MCF 10A (cell line): ENCODE measurements at places on chromosomes 6 and 20.
A peak's percentile ranks its signal among the peaks of the same experiment; 100 is the strongest.

DNA sequence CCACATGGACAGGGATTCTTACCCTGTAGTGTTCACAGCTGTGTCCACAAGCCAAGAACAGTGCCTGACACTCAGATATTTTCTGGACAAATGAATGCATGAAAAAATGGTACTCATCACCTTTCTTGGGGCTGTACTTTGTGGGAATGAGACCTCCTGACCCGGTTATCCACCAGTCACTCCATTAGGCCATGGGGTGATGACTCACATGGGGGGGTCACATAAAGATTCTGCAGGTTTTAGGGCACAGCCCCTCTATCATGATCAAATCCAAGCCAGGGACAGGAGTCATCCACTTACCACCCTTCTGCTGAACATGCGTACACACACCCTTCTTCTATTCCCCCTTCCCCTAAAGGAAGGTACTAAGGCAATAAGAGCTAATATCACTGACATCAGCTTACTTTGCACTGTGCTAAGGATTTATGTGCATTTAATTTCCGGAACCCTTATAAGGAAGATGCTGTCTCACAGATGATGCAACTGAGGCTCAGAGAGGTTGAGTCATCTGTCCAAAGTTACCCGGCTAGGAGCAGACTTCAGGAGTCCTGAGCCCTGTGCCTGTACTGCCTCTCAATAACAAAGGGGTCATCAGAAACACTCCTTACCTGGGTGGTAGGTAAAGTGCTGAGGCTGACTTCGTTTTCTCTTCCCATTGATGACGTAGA, 107.8 kb downstream of the NFATC2 start:
- H3K36me3 ChIP-seq, result no peaks in the 10 kb centered on the region
- no peak overlapping the region for H3K4me3 ChIP-seq
- peak overlapping the region; percentile 7 for H3K27ac ChIP-seq
- peak; percentile 92 for DNase-seq
- peaks cover 11% of the 10 kb centered on the region for H3K4me1 ChIP-seq

DNA sequence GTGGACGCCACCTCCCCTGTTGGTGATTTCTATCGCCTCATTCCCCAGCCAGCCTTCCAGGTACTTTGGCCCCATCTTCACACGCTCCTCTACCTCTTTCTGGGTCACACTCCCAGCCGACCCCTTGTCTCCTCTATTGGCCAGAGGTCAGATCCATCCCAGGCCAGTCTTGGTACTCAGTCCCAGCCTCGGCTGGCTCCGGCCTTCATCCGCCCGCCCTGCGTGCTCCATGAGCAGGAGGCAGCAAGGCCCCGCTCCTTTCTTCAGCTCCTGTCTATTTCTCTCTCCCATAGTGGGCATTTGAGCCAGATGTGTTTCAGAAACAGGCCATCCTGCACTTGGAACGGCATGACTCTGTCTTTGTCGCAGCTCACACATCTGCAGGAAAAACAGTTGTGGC, 2.6 kb downstream of the SKIC2 start:
- no peak overlapping the region for H3K27ac ChIP-seq
- H3K27me3 ChIP-seq, result no peaks in the 10 kb centered on the region
- peaks cover 71% of the 10 kb centered on the region for H3K36me3 ChIP-seq
- peaks cover 9% of the 10 kb centered on the region for H3K4me1 ChIP-seq

DNA sequence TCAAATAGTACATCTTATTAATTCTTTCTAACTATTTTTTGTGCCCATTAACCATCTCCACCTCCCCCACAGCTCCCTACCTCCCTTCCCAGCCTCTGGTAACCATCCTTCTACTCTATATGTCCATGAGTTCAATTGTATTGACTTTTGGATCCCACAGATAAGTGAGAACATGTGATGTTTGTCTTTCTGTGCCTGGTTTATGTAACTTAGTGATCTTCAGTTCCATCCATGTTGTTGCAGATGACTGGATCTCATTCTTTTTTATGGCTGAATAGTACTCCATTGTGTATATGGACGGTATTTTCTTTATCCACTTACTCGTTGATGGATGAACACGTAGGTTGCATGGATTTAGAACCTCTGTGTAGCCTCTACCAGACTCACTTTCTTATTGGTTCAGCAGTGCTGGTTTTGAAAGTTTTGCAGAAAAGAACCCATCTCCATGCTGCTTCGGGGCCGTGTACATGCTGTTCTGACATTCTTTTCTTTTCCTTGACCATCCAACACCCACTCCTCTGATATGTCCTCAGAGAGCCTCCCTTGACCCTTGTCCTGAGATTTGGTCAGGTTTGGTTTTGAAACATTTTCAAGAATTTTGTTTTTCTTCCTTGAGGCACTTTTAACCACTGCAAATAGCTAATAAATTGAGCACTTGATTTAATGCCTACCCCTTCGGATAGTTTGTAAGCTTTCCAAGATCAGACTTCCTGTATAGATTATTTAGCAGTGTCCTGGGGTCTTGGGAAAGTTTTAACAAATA, 231.2 kb upstream of the ZFP64 start:
- DNase-seq, result no peak
- H3K27ac ChIP-seq, result no peak overlapping the region
- H3K27me3 ChIP-seq, result no peaks in the 10 kb centered on the region
- H3K4me1 ChIP-seq, result no peaks in the 10 kb centered on the region
- no peak overlapping the region for H3K4me3 ChIP-seq

DNA sequence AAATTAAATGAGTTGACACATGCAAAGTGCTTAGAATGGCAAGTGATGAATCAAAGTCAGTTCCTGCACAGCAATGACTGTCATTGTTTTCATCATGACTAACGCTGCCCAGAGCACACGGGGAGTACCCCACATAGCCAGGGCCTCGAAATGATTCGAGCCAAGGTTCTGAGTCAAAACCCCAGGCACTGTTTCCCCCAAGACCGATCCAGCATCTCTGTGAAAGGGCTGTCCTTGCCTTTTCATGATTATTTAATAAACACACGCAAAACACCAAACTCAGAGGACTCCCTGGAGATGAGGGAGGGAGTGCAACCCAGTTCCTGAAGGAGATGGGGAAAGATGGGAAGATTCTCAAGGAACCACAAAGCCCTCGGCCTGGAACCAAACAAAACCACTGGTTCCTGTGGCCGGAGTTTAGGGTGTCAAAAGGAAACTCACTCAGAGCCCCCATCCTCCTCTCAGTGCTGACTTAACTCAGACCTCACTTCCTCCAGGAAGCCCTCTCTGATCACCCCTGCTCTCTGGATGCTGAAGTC, 3.8 kb downstream of the PREX1 start:
- peaks cover 26% of the 10 kb centered on the region for H3K27me3 ChIP-seq
- no peak overlapping the region for H3K4me3 ChIP-seq
- H3K4me1 ChIP-seq, result no peaks in the 10 kb centered on the region
- no peak overlapping the region for H3K27ac ChIP-seq

- H3K27ac ChIP-seq, result no peak within 1 kb of the TSS
- H3K4me1 ChIP-seq, result no peaks in the 10 kb centered on the region
- DNase-seq, result no peak
- no peak within 1 kb of the TSS for H3K4me3 ChIP-seq
- peaks cover 37% of the 10 kb centered on the region for H3K27me3 ChIP-seq
- H3K36me3 ChIP-seq, result no peaks in the 10 kb centered on the region
Observed at GRCh38 chr6:25831532-25832306, at the start of gene SLC17A1. Gene SLC17A1 (minus strand): TSS chr6:25832052. CDS start chr6:25830557, 1,495 bp downstream.

DNA sequence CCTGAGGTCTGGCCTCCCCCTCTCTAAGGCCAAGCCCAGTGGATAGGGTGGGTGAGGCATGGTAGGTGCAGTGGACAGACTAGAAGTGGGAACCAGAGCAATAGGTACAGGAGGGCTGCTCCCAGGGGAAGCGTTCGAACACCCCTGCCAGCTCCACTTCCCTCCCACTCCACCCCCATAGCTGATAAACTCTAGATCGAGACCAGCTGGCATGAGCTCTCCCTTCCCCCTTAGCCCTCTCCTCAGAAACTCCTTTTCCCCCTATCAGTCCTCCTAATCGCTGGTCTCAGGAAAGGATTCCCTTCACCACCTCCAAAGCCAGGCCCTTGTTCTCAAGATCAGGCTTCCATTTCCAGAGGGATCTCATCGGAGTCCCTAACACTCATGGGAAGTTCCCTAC, 6.0 kb upstream of the FAM83C start:
- no peak for DNase-seq
- peaks cover 18% of the 10 kb centered on the region for H3K4me1 ChIP-seq
- H3K27ac ChIP-seq, result no peak overlapping the region

DNA sequence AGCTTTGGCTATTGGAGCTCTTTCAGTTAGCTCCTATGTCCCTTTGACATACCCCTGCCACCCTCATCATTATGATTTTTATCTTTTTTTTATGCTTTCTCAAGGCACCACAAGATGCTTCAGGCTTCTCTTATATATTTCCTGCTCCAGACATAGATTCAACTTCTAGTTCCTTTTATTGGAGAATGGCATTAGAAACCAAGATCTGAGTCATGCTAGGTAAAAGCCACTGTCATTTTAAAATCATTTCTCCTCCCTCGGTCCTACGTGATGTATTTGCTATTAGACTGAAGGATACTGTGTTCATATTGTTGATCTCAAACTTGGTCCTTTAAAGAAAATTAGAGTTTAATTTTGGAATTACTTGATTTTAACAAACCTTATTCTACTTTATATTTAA, 8.3 kb downstream of the TENT5A start:
- H3K27ac ChIP-seq, result no peak overlapping the region
- H3K4me1 ChIP-seq, result peaks cover 5% of the 10 kb centered on the region
- DNase-seq, result no peak
- no peak overlapping the region for H3K4me3 ChIP-seq

GRCh38 chr6:108840919-108841318, 7.3 kb upstream of the ARMC2 start:
- H3K4me3 ChIP-seq, result no peak overlapping the region
- peaks cover 17% of the 10 kb centered on the region for H3K4me1 ChIP-seq
- H3K36me3 ChIP-seq, result no peaks in the 10 kb centered on the region
